ENCODE measurements at places on chromosomes 16 and 17. TPM values are rescaled to one million over a fixed set of nuclear protein-coding genes. Genes with fewer than 3 reads are reported as not detected.

- DNase-seq = no peak
These were observed 35.1 kb downstream of the SLC6A2 start for GRCh38 chr16:55690841-55691240.

GRCh38 chr17:77400445-77400870, 259.7 kb downstream of the SEC14L1 start:
- peak; percentile 75 for DNase-seq

DNA sequence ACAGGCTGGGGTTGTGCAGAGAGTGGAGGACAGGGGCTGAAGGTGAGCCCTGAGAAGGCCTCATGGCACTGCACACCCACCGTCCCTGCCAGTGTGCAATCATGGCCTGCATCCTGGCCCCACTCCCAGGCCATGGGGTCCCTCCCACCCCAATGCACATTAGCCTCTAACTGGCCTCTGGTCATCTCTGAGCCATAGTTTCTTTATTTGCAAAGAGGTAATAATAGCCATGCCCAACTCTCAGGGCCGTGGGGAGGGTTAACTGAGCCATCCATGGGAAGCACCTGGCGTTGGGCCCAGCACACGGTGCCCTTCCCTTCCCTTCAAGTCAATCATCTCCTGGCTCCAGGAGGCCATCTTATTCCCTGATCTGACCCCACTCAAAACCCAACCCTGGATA, 10.8 kb upstream of the ITGA3 start:
- no peak for DNase-seq

GRCh38 chr16:1613211-1613622, 1.1 kb downstream of the CRAMP1 start:
- peak; percentile 6 for DNase-seq

- no peak for DNase-seq
These were observed 11.5 kb downstream of the PRPF8 start for GRCh38 chr17:1673041-1673785.

DNA sequence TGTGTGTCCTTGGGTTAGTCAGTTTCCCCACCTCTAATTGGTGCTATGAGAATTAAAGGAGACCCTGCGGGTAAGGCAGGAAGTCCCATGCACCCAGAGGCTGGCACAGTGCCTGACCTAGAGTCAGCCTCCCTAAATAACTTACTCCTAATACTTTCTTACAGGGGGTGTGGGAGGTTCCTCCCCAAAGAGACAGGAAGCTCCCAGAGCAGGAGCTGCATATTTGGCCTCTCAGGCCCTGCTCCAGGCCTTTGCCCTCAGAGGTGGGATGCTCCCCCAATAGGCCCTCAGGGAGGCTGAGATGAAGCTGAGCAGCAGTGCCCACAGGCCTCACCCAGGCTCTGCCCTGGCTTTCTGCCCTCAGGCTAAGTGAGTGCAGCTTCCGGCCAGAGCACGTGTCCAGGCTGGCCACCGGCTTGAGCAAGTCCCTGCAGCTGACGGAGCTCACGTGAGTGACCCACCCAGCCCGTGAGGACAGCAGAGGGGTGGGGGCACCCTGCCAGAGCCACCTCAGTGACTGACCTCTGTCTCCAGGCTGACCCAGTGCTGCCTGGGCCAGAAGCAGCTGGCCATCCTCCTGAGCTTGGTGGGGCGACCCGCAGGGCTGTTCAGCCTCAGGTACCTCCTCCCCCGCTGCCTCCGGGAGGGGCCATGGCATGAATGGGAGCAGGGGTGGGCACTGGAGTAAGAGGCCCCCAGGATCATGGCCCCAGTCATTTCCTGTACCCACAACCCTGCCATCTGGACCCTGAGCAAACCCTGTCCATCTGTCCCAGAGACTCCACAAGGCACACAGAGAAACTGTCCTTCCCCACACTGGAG, 31.1 kb upstream of the CPNE2 start:
- no peak for DNase-seq

DNA sequence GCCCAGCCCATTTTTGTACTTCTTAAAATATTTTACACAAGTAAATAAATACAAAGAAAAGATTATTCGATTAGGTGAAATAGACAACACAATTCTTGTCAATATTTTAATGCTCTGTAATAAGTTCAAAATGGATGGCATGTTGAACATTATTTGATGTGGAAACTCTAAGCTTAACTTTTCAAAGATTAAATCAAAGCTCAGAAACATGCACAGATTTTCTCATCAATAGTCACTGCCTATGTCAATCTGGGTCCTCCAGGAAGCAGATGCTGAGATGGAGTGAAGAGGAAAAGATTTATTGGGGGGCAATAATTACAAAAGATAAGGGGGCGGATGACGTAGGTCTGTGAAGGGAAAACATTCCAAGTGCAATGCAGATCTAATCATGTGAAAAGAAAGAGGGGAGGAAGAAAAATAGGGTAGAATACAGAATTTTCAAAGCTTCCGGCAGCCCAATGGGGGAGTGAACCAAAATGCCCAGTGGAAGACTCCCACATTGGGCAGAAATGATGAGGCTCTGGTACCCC, 50.5 kb downstream of the COPRS start:
- DNase-seq = no peak

GRCh38 chr16:4684763-4685162, 8.6 kb upstream of the NUDT16L1 start:
- no peak for DNase-seq

The OSGIN1 gene
- polyA plus RNA-seq = not detected

The DYNLRB2 gene
- 0.81 TPM for polyA plus RNA-seq

The SECTM1 gene
- not detected for polyA plus RNA-seq

The CCL4L2 gene
- polyA plus RNA-seq = 30.5 TPM

The DEXI gene
- polyA plus RNA-seq = 45.9 TPM
